ENCODE measurements at places on chromosomes 1 and 21. TPM values are rescaled to one million over a fixed set of nuclear protein-coding genes. Genes with fewer than 3 reads are reported as not detected.

DYNLT5 gene
- 0.54 TPM for polyA plus RNA-seq

GRCh38 chr1:232452736-232453440, 177.0 kb downstream of the SIPA1L2 start:
- peak; percentile 12 for DNase-seq

UBE2U gene
- polyA plus RNA-seq: not detected

GRCh38 chr1:41629571-41629970, 145.1 kb upstream of the EDN2 start:
- DNase-seq: no peak

DNA sequence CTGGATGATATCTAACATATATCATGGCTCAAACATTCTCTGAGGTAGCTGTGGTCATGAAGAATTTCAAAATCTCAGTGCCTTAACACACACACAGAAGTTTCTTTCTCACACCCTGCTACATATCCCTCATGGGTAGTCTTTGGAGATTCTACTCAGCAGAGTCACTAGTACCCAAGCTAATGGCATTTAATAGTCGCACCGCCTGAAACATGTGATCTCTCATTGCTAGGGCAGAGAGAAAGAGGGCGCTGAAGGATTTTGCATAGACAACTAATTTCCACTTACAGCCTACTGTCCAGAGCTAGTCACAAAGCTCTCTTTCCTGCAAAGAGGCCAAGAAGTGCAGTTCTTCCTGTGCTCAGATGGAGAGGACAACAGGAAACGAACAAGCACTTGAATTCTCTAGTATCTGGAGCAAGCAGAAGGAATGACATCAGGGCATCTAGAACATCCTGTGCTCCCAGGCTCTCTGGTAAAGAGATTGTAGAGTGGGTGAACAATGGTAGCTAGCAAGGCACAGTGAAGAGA, 183.4 kb upstream of the PTBP2 start:
- DNase-seq: no peak

DNA sequence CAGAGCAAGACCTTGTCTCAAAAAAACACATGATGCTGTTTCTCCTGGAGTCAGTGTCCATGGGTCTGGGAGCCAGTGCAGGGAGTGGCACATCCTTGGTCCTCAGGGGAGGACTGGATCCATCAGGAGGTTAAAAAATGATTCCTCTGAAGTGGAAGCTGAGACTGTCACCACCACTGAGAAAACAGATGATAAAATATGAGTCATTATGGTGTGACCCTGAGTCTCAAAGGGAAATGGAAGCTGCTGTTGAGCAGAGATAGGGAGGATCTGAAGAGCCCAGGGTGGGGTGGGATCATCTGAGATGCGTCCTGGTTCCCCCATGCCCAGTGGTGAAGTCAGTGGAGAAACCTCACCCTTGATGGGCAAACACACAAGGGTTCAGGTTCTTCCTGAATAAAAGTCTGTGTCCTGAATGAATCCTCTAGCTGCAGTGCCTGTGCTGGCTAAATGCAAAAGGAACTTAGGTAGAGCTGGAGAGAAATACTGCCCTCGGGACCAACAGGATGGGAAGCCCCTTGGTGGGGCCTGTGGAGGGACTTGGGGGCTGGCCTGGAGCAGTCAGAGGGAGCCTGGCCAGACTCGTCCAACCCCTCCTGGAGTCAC, 61.6 kb upstream of the TENT5B start:
- peak; percentile 19 for DNase-seq

DNA sequence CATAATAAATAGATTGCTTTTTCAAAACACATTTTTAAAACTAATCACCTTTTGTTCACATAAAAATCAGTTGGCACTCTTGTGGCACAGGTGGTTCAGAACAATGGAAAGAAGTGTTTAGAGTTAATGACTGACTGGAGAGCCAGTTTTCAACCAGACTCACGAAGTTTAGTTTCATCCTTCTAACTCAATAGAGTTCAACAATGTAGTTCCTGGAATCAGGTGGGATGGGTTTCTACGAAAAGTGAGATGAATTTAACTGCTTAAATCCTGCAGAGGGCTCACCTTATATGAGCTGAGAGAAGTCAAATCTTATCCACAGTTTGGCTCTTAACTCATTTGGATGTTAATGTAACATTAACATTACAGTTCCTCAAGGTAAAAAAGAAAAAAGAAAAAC, 116.5 kb downstream of the SMYD2 start:
- no peak for DNase-seq

DNA sequence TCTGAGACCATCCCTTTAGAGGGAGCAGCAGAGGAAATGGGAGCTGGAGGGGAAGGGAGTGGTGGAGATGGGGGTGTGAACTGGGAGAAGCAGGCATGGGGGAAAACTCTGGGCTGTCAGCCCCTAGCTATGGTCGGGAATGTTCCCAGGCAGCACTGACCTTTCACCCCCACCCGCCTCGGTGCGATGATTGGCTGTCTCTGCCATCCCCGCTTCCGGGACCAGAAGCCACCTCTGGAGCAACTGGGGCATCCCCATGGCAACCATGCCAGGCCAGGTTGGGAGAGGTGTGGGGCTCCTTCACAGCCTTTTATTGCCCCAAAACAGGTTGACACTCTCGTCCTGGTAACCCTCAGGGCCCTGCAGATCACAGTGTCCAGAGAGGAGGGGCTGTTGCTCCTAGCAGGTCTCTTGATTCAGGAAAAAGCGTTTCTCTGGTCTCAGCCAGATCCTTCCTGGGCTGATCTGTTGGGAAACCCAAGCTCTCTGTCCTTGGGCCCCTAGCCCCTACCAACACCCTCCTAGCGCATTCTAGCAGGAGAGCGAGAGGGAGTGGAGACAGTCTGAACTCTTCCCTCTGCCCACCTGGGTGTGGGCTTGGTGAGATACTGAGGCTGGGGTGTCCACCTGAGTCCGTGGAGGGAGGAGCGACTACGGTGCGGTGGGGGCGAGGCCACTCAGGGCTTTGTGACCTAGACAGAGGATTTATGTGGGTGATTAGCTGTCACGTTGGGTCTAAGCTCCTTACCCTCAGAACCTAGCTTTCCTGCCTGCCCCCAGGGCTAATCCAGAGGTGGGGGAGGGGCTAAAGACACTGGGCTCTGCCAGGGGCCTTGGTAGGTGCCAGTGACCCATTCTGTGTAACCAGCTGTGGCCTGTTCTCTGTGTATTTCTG, 12.2 kb upstream of the SLC6A9 start:
- no peak for DNase-seq

GRCh38 chr1:19815801-19816736, 986 bp upstream of the RNF186 start:
- no peak for DNase-seq

DNA sequence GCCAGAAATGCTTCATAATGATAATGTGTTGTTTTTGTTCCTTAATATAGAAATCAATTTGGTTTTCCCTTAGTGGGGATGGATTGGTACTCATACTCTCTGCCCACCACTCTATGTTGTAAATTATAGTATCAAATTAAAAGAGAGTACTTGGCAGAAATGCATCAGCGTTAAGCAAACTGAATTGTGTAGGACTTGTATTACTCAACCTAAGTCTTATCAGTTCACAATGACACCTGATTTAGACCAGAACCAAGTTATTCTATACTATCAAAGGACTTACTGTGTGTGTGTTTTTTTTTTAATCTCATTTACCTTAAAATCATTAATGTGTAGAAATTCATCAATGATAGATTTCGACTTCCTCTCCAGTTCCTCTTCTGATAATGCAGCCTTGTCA, 62.0 kb upstream of the HP1BP3 start:
- DNase-seq: no peak

DNA sequence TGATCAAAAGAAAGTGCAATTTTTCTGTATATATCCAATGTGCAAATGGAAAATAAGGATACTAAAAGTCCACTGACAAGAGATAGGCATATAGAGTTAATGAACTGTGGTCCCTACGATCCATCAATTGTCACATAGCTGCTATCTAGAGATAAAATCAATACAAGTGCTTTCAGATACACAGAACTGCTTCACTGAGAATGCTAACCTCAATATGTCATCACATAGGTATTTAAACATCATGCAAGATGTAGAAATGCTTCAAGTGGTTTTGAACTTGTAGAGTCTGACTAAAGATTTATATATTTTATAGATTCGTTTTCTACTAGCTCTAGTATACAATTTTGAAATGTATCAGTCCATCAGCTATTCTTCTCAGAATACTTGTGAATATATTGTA, 1604.7 kb downstream of the PLA2G4A start:
- no peak for DNase-seq

DNA sequence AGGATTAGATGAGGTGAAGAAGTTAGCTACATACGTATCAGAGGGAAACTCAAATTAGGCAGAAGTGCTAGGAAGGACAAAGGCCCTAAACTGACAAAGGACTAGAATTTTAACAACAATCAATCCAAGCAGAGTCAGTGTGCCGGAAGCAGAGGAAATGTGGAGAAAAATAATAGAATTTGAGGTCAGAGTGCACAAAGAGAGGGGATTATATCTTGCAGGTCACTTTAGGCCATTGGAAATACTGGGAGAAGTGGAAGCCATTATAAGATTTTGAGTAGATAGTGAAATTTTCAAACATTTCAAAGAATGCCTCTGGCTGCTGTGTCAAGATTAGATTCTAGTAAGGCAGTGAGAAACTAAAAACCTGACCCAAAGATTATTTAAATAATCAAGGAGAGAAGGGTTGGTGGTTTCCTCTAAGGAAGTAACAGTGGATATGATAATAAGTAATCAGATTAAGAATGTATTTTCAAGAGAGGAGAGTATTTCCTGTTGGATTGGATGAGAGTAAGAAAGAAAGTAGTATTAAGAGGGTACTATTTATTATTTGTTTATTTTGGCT, 889.2 kb upstream of the NCAM2 start:
- DNase-seq: no peak

DNA sequence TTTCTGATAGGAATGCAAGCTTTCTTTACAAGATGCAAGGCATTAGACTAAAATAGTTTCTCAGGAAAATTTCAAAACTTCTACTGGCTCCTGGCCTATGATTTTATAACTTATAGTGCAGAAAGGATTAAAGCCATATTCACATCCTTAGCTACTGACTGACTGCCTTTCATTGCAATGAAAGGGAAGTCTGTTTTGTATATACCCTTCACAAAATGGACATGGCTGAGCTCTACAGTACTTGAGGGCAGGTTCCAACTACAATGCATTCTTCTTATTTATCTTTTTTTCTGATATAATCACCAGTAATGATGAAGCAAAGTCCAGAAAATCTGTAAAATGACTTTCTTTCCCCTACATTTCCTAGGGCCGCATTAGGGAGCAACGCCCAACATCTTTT, 100.5 kb upstream of the ESRRG start:
- no peak for DNase-seq

CDC20 gene
- not detected for polyA plus RNA-seq

GRCh38 chr21:18245464-18245967, 883 bp downstream of the CHODL start:
- no peak for DNase-seq

Measured in CD14-positive monocyte (primary cell).